ENCODE measurements at places on chromosomes 16 and 17.

- DNase-seq: no peak
These were observed 652 bp downstream of the VPS35L start for GRCh38 chr16:19555938-19556771.

DNA sequence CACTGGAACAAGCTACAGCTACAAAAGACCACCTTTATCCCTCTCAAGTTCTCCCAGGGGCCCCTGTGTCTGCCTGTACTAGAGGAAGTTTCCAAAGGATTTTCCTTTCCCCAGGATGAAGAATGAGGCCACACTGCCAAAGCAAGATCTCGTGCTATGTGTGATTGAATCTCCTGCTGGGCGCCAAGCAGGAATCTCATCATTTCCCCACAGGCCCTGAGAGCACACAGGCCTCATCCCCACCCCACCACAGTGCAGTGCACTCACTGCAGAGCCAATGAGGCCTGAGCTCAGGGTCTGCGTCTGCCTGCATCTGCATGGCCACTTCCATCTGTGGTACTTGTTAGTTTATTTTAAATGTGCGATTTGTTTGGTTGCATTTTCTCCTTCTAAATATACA lies 387.4 kb upstream of the ASIC2 start:
- DNase-seq: no peak

- no peak for DNase-seq
These were observed 6.1 kb downstream of the PECAM1 start for GRCh38 chr17:64384253-64385186.

DNA sequence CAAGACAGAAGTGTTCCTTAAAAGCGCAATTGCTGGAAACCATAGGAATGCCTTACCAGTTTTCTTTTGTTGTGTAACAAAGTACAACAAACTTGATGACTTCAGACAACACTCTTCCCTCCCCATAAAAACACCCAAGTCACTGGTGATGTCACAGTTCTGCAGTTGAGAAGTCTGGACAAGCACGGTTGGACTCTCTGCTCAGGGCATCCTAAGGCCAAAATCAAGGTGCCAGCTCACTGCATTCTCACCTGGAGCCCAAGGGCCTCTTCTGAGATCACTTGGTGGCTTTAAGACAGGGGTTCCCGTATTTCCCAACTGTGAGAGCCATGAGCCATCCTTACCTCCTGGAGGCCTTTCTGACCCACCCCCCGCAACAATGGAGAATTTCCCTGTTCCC lies 45.6 kb upstream of the MEAK7 start:
- no peak for DNase-seq

- no peak for DNase-seq
These were observed 6.2 kb downstream of the ZNF843 start for GRCh38 chr16:31436221-31437045.

DNA sequence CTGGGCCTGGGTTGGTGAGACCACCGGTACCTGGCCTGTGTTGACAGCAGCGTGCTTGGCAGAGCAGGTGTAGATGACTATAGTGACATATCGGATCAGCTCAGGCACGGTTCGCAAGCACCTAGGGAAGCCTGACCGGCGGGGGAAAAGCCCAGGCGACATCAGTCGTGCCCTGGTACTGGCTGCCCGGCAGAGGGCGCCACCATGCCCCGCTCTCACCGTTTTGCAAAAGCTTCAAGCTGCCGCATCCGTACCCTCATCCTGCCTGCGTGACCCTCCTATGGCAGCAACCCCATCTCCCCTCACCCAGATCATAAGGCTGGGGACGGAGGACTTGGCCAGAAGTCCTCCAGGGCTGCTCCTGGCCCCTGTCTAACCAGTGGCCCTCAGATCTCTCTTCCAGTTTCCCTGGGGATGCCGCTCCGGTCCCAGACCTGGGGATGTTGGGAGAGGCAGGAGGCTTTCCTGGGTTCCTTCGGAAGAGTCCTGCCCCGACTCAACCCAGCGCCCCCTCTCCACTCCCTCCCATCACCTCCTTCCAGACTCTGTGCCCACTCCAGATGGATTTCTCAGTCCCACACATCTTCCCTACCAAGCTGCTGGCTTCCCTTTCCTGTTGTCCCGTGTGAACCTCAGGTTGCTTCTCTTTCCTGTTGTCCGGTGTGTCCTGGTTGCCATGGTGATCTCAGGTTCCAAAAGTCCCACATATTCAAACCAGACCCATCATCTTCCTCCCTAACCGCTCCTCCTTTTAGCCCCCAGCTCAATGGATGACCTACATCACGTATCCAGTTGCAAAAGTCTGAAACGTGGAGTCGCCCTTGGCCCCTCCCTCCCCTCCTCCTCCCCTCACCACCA lies 13.7 kb downstream of the ALOX12B start:
- peak; percentile 94 for DNase-seq

GRCh38 chr17:19539040-19539399 lies 5.4 kb downstream of the SLC47A1 start:
- DNase-seq: no peak

- DNase-seq: peak; percentile 66
These were observed 9.2 kb upstream of the CCL13 start for GRCh38 chr17:34347063-34347462.

DNA sequence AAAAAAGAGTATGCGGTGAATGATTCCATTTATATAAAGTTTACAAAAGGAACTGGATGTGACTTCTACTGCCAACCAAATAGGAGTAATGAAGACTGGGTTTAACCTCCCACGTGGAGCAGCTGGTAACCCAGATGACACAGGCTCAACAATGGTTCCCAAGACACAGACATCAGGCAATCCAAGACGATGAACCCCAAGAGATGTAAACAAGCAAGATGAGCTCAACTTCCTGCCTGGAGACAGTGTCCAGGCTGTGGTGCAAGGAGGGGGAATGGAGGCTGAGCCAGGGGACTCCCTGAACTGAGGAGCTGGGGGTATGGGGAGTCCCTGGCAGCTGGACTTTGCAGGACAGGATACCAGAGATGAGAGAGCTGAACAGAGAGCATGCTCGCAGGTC lies 104.7 kb downstream of the LITAF start:
- DNase-seq: no peak

DNA sequence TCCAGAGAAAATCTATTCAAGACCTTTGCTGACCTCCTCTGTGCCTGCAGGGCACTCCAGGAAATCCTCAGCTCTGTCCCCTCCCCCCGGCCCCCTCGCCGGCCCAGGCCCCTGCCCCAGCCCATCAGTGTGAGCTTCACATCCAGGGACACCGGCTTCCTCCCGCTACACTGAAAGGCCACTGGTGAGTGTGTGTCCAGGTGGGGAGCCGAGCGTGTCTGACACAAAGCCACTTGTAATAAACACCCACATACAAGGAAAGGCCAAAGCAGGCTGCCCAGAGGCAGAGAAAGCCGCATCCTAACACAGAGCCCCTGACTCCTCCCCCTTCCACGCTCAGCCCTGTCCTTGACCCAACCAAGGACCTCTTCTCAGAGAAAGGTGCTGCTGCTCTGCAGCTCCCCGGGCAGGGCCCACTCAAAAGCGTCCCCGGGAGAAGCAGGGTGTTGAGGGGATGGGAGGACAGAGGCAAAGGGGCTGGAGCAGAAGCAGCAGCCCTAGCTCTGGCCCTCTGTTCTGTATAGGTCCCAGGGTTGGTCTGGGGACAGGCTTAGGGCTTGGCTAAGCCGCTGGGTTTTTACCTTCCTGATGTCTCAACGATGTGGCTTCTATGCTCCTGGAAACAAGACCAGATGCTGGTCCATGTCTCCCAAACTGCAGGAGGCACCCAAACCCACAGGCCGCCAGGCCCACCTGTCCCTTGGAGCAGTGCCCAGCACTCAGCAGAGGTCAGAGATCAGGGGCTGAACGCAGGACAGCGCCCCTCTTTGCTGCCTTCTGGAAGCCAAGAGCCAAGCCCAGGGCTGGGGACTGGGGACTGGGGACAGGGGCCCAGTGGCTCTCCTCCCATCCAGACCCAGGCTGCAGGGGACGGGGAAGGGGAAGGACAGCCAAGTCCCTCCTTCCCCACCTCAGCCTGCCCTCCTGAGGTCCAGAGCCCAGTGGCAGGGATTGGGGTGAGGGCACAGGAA lies 15.3 kb downstream of the MNT start:
- no peak for DNase-seq

- no peak for DNase-seq
These were observed 538 bp downstream of the TM4SF5 start for GRCh38 chr17:4772235-4772613.

GRCh38 chr16:839643-840408 lies 39.3 kb upstream of the GNG13 start:
- DNase-seq: no peak

- no peak for DNase-seq
These were observed 126.0 kb downstream of the KCNJ2 start for GRCh38 chr17:70295329-70295728.

- DNase-seq: no peak
These were observed 48.3 kb upstream of the CBX4 start for GRCh38 chr17:79887451-79887991.

DNA sequence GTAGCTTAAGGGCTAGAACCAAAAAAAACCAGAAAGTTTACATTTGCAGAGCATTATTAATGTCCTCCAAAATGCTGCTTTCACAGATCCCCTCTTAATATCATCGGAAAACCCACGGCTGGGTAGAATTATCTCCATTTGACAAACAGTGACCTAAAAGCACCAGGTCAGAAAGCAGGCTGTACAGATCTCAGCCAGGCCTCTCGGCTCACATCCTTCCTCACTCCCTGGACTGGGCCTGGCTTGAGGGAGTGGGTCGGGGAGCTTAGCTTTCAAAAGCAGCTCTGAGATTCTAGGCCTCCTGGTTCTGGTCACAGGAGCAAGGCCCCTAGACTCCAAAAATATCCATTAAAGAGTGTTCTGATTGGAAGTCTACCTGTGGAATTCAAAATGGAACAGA lies 9.1 kb upstream of the SLC12A3 start:
- no peak for DNase-seq

- DNase-seq: no peak
These were observed 51.7 kb downstream of the VAT1L start for GRCh38 chr16:77840093-77840492.

DNA sequence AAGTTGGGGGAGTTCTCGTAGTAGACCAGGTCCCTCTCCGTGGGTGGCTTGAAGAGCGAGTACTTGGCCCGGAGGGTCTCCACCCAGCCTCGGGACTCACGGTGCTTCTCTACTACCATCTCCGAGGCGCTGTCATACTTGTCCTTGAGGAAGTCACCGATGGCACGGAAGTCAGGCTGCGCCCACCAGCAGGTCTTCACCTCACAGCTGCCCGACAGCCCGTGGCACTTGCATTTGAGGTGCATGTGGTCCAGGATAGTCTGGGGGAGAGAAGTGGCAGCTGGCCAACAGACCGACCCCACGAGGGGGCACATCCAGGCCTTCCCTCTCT lies 50.0 kb downstream of the WNT3 start:
- DNase-seq: no peak

- no peak for DNase-seq
These were observed 428 bp upstream of the SALL1 start for GRCh38 chr16:51151435-51151960.

- DNase-seq: peak; percentile 65
These were observed 172.6 kb downstream of the CDK5R1 start for GRCh38 chr17:32659419-32659842.

- no peak for DNase-seq
These were observed 1.0 kb downstream of the MCRIP1 start for GRCh38 chr17:81831957-81832607.

DNA sequence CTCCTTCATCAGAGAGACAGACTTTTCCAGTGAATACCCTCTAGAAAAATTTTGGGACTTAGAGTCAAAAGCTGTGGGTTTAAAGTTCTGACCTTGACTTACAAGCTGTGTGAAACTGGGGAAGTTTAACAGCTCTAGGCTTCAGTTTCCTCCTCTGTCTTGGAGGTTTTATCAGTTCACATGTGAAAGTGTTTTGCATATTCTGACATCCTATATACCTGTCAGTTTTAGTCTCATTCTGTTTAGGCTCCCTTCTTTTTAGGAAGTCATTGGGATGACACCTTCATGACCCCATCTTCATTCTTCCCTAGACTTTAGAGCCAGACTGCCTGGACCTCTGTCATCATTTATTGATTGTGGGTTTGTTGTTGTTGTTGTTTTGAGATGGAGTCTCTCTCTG lies 44.4 kb downstream of the YPEL2 start:
- no peak for DNase-seq

All from lower leg skin (tissue), 4 donors.